Right ventricle myocardium inferior (tissue), 1 donor: ENCODE measurements at places on chromosomes 3 and 15. TPM values are rescaled to one million over a fixed set of nuclear protein-coding genes. Genes with fewer than 3 reads are reported as not detected.

DNA sequence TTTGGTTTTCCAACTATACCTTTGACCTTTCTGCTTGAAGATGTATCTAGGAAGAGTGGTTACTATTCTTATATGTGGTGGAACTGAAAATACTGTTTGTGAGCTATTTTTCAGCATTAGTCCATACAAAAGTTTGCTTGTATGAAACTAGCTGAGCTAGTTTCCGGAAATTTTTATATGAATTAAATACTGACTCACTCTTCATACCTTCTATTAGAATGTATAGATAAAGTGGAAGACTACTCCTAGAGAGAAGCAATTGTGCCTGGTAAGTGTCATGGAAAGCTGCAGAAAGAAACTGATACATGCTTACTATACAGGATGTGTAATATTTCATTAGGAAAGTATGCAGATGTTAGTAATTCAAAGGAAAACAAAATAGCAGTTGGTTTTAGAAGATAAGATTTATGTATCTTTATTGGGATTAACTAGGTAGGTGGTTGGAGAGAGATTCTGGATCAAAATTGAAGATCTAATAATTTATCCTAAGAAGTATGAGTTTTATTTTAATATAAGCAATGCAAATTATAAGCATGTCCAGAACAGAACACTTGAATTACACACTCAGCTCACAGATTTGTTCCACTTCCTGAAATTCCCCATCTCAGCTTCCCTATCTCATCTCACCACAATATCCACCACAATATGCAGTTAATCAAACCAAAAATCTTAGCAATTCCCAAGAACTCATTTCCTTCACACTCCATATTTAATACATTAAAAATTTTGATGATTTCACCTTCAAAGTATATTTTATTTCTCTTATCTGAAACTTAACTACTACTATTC lies 82.8 kb downstream of the BCHE start:
- no peak for DNase-seq

Gene SLC28A2
- not detected for total RNA-seq

GRCh38 chr3:54427501-54427900 lies 305.1 kb downstream of the CACNA2D3 start:
- DNase-seq: no peak

DNA sequence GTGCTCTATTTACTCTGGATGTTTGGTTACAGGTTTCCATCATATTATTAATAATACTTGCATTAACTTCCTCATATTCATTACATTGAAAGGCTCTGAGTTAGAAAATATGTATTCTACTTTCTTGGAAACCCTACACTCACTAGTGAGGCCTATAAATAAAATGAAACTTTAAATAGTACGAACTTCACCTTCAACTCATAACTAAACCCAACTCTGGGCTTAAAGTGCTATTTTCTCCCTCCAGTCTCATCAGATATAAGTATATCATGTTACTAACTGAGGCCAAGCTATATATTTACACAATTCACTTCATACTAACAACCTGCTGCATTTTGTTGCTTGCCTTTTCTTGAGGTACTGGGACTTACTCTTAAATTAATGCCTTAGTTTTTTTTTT lies 306.7 kb downstream of the TIGIT start:
- DNase-seq: no peak

DNA sequence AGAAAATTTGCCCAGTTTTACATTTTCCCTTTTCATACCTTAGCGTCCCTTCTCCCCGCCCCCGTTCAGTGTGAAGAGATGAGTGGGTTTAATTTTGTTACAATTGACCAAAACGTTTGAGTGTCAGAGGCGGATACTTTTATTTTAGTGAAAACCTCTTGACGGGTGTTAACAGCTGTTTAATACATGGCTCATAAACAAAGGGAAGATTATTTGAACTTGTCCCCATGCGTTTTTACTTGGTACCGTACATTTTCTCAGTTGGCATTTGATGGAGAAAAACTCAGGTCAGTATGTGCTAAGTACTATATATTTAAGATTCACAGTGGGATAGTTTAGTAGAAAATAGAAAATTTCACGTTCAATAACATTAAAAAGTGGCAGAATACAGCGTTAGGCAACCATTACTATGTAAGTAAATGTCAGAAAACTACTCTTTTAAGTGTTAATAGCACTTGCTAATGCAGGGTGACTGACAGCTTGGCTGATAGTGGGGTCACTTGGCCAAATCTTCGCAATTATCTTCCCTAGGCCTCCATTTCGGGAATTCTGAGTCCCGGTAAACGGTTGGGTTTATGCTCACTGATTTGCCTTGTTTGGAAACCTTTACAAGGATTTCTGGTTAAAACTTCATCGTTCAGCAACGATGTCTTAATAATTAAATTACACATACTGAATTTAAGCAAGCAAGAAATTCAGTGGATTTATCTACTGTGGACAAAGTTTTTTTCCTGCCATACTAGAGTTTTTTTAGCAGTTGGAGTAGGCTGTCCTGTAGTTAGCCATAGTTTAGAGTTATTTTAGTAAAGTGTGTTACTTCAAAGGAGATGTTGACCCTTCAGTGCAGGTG lies 4.8 kb downstream of the CHD2 start:
- no peak for DNase-seq

Gene SLC28A1
- 0.24 TPM for total RNA-seq

DNA sequence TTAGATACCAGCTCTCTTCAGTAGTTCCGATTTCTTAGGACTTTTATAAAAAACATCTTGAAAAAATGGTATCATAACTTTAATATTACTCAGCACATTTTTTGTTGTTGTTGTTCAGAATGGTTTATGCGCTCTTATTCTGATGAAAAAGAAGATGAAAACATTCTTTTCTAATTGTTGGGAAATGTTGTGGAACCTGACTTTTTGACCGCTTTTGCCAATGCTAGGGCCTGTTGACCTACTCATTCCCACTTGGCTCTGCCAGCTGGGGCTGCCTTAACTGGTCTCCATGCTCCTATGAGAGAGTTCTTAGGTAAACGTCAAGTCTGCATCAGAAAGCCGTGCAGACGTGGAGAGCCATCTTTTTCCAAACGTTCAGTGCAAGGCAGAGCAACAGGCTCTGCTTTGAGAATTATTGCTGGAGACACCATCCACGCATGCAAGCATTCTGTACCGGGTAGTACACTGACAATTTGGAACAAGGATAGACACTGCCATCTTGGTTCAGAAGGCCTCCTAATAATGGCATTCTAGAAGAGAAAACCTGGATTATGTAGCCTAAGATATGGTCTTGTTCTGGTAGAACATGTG lies 176.8 kb downstream of the GHSR start:
- DNase-seq: no peak
